Fibroblast of skin of scalp (primary cell): ENCODE measurements at places on chromosomes 2 and 18.
A peak's percentile ranks its signal among the peaks of the same experiment; 100 is the strongest.

DNA sequence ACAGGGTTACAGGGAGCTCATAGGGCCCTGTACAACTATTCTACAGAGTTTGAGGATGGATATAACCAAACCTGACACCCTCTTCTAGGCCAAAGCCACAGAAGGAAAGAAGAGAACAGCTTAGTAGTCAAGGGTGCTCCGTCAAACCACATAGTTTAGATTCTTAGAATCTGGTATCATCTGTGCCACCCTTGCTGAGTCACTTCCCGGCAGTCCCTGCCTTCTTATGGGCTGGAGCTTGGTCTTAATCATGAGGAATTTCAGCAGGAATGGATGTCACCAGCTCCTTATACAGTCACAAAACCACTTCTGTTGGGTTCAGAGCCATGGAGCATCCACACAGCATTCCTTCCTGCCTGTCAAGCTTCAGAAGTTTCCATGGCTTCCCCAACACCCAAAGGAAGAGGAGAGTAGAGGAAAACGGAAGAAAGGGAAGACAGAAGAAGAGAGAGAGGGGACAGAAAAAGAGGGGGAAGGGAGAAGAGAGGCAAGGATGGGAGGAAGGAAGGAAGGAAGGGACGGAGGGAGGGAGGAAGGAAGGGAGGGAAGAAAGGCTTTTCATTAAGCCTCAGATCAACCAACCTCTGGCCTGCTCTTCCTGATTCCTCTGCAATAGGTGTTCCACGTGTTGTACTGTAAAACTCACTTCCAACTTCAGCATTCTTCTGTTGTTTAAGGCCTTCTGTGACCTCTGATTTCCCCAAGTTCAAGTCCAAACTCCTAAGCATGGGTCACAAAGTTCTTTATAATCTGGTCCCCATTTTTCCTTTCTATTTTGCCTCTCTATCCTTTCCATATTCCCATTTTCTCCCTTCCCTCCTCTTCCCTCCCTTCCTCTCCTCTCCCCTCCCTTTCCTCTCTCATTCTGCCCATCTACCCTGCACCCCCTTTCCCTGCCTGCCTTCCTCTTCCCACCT is 246.1 kb upstream of the TNP1 start:
- peak; percentile 100 for DNase-seq

GRCh38 chr18:47100212-47100831 is 50.0 kb downstream of the HDHD2 start:
- DNase-seq = peak; percentile 56

DNA sequence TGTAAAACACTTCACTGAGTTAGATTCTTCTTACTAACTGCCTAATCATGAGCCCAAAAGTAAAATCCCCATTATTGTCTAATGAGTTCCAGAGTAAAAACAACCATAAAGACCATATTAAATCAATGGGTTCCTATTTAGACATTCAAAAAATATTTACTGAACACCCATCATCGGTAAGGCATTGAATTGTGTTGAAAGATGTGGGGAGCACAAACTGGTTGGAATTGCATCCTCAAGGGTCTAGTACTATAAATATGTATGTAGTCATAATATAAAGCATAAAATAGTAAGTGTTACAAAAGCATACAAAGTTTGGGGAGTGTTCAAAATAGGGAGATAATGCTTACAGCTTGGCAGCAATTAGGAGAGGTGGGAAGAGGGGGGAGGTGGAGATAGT is 3.0 kb upstream of the MARCHF4 start:
- peak; percentile 55 for DNase-seq

- DNase-seq = no peak
Observed at GRCh38 chr2:37885329-37885993, 39.6 kb upstream of the RMDN2 start.

- DNase-seq = no peak
Observed at GRCh38 chr2:144421606-144422510, 98.1 kb downstream of the ZEB2 start.

- peak; percentile 89 for DNase-seq
Observed at GRCh38 chr2:124264551-124265091, 239.5 kb downstream of the CNTNAP5 start.

GRCh38 chr2:13616059-13616458 is 899.3 kb downstream of the TRIB2 start:
- no peak for DNase-seq

DNA sequence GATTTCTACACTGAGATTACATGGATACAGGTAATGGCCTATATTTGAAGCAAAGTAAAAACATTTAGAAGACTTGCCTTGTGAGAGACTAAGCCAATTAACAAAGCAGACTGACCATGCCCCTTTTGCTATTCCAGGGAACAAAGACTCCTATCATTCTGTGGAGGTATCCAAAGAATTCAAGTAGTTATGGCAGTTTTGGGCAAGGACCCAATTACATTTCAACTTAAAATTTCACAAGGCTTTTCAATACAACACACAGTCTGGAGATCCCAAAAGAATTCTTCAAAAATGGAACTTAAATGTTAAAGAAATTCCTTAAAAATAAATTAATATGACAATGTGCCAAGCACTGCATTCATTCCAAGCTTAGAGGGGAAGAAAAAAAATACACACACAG is 109.2 kb upstream of the CHRNA1 start:
- peak; percentile 78 for DNase-seq

- DNase-seq = peak; percentile 5
Observed at GRCh38 chr2:2101924-2102323, 229.2 kb downstream of the MYT1L start.

DNA sequence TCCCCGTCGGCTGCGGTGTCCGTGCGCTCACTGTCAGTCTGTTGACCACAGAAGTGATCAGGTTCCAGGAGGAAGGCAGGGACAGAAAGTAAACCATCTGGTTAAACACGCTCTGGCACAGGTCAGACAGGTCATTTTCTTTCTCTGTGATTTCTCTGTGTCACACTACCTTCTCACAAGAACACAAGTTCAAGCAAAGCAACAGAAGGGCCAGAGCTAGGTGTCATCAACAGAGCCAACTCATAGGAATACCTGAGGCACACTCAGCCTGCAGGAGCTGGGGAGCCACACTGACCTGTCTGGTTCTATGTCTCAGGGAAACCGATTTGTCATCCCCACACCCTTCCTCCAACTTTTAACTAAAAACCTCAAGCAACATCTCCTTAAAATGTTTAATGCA is 115.1 kb upstream of the ZBTB14 start:
- DNase-seq = no peak

DNA sequence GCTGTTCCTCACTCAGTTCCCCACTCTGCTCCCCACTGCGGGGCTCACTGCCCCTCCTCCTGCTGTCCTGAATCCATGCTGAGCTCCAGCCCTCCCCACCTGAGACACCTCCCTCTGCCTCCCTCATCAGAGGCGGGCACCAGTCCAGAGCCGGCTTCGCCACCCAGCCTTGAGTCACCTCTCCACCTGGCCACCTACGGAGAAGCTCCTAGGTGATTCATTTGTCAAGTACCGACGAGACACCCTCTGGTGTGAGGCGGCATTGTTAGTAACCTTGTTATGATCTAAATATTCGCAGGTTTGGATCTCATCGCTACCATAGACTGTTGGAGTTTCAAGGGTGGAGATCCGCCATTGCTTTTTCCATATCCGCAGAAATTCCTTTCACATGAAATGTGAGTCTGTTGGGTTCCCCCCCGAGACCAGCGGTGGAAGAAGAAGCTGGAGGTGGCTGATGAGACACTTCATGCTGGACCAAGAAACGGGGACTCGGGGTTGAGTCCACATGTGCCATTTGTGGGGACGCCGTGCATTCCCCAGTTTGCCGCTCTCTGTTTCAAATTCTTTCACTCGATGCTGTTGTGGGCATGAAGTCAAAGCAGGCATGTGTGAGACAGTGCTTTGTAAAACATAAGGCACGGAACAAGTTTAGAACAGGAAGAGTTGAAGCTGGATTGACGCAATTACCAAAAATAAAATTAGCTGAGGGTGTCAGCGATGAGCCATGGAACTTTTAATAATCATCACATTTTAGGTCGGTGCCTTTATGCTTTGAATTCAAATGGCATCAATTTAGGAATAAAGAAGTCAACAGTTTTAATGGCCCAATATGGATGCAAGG is 259.8 kb upstream of the HDAC4 start:
- DNase-seq = no peak

DNA sequence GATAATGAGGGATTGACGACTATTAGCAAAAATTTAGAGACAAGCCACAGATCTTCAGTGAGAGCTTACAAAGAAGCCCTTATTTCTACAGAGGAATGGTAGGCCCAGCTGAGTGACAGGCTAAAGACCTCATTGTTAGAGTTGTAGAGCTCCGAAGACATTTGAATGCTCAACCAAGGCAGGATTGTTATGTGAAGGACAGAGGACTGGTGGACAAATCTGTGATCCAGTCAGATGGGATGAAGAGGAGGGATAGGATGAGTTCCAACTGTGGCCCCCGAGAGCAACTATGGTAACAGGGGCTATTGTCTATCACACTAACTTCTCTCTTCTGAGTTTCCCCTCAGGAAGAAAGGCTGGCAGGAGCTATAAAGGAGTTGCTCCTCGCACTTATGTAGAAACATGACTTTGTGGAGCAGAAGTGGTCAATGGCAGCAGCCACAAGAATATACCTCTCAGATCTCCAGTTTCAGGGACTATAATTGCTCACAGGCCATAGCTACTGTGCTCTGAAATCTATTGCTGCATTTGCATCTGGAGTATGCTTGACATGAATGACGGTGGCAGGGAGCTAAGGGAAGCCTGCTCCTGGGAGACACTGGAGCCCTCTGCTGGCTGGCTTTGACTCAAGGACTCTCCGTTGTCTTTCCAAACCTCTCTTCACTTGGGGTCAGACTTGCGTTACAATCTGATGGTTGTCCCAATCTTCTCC is 50.3 kb upstream of the GREB1L start:
- peak; percentile 48 for DNase-seq

DNA sequence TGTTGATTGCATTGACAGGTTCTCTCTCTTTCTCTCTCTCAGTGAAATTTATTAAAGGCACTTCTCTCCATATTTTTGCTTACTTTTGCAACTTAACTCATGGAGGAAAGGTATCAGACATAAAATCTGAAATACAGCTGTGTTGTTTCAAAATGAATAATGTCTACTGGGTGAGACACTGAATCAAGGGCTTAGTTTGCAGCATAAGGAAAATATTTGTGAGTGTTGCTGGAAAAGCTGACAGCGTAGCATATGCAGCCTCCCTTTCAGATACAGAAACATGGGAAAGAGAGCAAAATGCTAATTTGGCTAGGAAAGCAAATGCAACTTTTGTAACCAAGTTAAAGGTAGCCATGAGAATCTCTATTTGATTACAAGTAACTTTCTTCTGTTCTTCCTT is 81.5 kb upstream of the COL3A1 start:
- DNase-seq = no peak

DNA sequence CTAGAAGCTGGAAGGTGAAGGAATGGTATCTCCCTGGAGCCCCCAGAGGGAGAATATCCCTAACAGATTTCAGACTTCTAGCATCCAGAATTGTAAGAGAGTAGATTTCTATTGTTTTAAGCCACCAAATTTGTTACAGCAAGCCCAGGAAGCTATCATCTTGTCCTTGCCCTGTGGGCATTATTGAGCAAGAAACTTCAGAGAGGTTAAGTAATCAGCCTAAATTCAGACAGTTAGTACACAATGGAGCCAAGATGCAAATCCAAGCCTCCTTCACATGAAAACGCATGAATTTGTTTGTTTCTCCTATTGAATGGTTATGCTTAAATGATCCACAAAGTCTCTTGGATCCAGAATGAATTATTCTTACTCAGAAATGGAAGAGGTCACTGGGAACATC is 55.2 kb upstream of the TRIB2 start:
- DNase-seq = no peak

- DNase-seq = no peak
Observed at GRCh38 chr18:72180689-72181088, 363.5 kb downstream of the CBLN2 start.

- DNase-seq = no peak
Observed at GRCh38 chr2:57881998-57882888, 164.4 kb upstream of the VRK2 start.

GRCh38 chr2:80822999-80823398 is 518.4 kb upstream of the LRRTM1 start:
- no peak for DNase-seq

DNA sequence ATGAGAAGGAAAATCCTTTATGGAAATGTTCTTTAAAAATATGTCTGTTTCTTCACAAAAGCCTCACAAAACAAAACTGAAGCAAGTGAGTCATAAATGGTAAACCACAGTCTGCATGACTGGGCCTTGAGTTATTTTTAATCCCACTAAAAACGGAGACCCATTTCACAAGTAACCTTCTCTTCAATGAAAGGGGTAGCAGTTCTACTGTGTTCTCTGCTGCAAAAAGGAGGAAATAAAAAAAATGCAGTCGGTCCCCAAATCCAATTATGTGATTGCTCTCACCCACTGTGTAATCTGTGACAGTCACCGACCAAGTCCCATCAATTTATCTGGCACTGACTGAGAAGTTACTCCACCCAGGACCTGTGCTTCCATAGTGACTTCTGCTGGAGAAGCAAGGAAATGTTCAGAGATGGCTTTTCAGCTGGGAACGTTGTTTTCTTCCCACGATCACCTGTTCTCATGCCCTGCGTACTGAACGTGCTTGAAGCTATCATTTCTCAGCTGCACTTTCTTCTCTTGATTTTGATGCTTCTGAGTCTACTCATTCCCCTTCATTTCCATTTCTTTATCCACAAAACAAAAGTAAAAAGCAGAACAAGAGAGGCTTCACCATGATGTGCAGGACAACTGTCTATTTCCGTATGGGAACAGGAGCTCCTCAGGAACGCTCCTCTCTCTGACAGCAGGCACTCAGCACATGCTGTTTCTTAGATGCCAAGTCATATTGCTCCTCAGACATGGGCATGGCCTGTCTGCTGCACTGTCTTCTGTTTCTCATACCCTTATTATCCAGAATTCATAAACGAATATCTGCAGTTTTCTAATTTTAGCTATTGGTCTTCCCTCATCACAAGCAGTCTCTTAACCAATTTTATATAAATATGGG is 80.0 kb upstream of the TMEM200C start:
- DNase-seq = peak; percentile 81

GRCh38 chr2:64987956-64988419 is 1.2 kb upstream of the SLC1A4 start:
- DNase-seq = no peak

- DNase-seq = no peak
Observed at GRCh38 chr2:239519089-239519920, 118.5 kb upstream of the HDAC4 start.

GRCh38 chr2:179939259-179939658 is 67.8 kb downstream of the CWC22 start:
- no peak for DNase-seq

DNA sequence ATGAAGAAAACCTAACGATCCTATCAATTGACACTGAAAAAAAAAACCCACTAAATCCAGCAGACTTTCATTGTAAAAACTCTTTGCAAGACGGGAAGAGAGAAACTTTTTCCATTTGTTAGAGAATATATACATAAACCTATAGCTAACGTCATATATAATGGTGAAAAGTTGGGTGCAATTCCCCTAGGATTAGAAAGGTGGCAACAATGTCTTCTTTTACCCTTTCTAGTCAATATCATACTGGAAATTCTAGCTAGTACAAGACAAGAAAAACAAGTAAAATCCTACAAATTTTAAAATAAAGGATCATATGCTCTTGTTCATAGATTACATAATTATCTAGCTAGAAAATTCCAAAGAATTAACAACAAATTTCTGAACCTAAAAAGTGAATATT is 1596.5 kb upstream of the LRRTM1 start:
- DNase-seq = peak; percentile 4
